Pericardium fibroblast (primary cell): ENCODE measurements at places on chromosomes 7 and 10. TPM values are rescaled to one million over a fixed set of nuclear protein-coding genes. Genes with fewer than 3 reads are reported as not detected.

SEMA3C gene
- 54.1 and 55.4 TPM in 2 replicates for total RNA-seq

STAM gene
- total RNA-seq, result 22.2 and 23.4 TPM in 2 replicates

ZNF117 gene
- 3.0 and 4.8 TPM in 2 replicates for total RNA-seq

GRM3 gene
- not detected in 2 replicates for total RNA-seq

TLX1 gene
- not detected in 2 replicates for total RNA-seq

LLCFC1 gene
- not detected in 2 replicates for total RNA-seq

ARMC3 gene
- not detected in 2 replicates for total RNA-seq

GBX1 gene
- total RNA-seq, result not detected in 2 replicates

SGCE gene
- 87.5 and 159 TPM in 2 replicates for total RNA-seq

ARL5B gene
- 11.0 TPM in 2 replicates for total RNA-seq
